ENCODE measurements at places on chromosomes 5 and 9. TPM values are rescaled to one million over a fixed set of nuclear protein-coding genes. Genes with fewer than 3 reads are reported as not detected.

GRCh38 chr9:89295400-89295799 is 15.6 kb upstream of the CKS2 start:
- DNase-seq: no peak

DNA sequence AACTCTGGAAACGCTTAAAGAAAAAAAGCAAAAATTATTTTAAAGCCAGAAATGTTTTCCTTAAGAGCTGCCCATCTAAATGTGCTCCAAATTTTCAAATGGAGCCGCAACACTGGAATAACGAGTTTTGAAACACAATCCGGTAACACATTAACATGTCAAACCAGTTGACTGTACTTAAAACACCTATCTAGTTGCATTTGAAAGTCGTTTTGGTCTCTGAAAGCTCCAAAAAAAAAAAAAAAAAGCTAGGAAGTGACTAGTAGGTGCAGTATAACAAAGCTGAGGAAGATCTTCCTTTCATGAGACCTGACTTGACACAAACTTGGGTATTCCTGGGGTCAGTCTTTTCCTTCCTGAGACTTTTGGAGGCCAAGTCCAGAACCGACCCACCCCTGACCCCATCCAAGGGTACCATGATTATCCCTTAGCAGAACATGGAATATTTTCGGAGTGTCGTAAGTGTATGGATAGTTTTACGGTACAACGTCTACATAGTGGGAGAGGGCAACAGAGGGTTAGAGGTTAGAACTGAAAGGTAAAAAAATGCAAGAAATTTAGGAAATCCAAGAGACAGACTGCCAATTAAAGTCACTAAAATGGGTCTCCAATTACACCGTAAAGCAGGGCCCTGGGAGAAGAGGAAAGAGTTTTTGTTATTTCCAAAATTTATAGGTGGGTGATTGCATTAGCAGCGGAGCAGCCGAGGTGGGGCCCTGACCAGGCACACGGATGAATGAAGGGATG is 812 bp downstream of the CETN3 start:
- no peak for DNase-seq

- no peak for DNase-seq
Measured at GRCh38 chr9:136624184-136624951, 38.3 kb upstream of the EGFL7 start.

GRCh38 chr5:59516161-59516560 is 377.4 kb downstream of the PDE4D start:
- no peak for DNase-seq

- DNase-seq: no peak
Measured at GRCh38 chr9:87542141-87542540, 44.5 kb downstream of the DAPK1 start.

DNA sequence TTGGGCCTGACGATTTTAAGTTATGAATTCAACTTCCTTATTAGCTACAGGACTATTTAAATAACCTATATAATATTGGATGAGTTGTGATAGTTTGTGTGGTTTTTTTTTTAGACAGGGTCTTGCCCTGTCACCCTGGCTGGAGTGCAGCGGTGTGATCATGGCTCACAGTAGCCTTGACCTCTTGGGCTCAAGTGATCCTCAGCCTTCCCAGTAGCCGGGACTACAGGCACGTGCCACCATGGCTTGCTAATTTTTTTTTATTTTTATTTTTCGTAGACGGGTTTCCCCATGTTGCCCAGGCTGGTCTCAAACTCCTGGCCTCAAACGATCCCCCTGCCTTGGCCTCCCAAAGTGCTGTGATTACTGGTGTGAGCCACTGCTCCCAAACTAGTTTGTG is 17.6 kb downstream of the SPZ1 start:
- no peak for DNase-seq

- DNase-seq: no peak
Measured at GRCh38 chr9:20788526-20789451, 104.7 kb downstream of the FOCAD start.

GRCh38 chr9:80163889-80164288 is 592.1 kb downstream of the TLE4 start:
- DNase-seq: no peak

Gene LMX1B
- not detected for total RNA-seq

Gene DIRAS2
- total RNA-seq: not detected

Gene CEMIP2
- total RNA-seq: 60.7 TPM

Gene SPAAR
- 0.73 TPM for total RNA-seq

Gene FYB1
- total RNA-seq: 10.5 TPM

Gene ANKRD55
- not detected for total RNA-seq

Gene CDHR2
- not detected for total RNA-seq

Gene PCDHGA11
- total RNA-seq: 0.22 TPM

Gene FREM1
- 0.17 TPM for total RNA-seq

Gene PSD2
- total RNA-seq: 0.08 TPM

Gene CDC20B
- total RNA-seq: not detected

Gene HSD17B3
- 0.38 TPM for total RNA-seq

Measured in PC-9 (cell line).